ENCODE measurements at places on chromosomes 12 and 14.

DNA sequence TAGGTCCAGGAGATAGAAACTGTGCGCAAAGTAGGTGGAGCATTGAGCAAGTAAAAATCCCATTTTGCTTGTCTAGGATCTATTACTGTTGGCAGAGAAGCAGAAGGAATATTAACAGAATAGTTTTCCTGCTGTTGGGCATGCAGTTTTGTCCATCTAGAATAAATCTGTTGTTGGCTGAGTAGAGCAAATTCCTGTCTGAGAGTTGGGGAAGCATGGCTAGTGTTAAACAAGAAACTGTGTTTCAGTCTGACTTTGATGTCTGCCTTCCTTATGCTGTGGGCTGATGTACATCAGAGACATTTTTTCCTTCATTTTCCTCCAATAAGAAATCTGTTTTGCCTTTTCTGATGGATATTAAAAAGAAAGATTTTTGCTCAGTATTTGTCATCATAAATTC, 98.2 kb downstream of the RAD52 start:
- no peak for DNase-seq

GRCh38 chr12:91044586-91044985, 13.2 kb downstream of the KERA start:
- DNase-seq, result no peak

DNA sequence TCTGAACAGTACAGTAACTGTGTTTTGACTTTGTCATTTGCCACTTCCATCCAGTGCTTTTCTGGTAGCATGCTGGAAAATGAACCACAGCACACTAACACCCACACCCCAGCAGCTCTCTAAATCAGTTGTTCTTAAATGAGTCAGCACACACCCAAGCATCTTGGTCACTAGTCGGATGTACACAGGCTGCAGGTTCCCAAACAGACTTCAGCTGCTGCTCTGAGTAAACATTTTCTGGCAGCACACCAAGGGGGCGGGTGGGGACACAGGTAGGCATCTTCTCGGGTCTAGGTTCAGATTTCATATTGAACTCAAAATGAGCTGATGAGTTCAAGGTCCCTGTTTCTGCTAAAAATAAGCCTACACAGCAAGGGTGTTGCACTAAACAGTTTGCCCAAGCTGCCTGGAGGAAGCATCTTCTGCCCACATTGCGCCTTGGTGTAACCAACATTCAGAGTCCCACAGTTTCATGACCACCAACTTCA, 39.8 kb downstream of the IFNG start:
- DNase-seq, result no peak

DNA sequence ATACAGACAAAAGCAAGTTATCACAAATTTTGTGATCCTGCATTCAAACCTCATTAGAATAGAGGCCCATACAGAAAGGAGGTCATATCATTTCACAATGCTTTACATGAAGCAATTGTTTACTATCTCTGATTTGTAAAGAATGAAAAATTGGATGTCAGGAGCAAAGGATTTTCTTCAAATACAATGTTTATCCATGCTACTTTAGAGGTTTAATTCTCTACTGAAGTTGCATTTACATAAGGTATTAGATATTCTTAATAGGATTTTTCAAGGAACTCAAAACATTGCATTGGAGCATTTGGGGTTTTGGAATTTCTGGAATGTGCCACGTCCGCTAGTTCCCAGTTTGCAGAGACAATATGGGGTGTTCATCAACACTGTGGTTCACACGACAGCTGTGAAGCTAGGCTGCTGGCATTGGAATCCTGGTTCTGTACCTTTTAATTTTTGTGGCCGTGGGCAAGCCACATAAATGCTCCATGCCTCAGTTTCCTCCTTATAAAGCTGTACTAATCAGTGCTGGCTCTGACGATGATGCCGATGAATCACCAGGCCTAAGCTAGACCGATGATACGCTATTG, 174.8 kb downstream of the APAF1 start:
- no peak for DNase-seq

GRCh38 chr12:105222284-105222655, 13.7 kb downstream of the APPL2 start:
- DNase-seq, result no peak

DNA sequence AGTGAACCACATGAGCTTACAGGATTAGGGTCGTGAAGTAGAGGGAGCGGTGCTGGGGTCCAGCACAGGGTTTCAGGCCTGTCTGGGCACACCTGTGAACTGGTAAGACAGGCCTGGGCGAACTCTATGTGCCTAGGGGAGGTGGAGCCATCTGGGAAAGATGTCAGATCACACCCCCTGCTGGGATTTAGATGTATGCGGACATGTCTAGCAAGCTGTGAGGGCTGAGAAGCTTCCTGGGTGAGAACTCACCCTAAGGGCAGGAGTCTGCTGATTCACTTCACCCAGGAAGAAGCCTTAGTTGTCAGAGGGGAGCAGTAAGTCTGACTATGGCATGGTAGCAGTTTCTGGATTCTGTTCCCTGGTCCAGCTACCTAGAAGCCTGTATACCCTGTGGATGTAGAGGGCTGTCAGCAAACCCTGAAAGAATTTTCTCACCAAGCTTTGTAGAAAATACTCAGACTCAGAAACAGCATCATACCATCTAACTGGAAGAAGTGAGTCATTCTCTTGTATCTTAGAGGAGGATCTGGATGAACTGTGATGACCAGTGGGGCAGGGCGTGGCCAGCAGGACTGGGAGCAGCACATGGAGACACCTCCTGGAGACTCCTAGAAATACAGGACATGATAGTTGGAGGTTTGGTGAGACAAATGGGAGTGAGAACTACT, 11.2 kb upstream of the PYGL start:
- DNase-seq, result peak; percentile 11

DNA sequence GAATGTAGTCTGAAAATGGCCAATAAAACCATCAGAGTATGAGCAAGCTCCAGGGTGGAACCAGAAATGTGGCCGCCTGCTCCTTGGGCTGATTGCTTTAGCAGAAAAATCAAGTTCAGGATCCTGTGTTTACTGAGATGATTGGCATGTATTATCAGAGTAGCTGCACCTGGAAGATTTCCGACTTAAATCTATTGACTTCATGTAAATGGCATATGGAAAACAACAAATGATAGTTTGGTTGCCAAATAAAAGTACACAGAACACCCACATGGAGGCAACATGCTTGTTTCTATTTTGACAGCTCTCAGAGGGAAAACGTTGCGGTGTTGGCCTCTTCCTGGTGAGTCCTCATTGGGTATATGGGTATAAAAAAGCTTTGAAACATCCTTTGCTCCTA, 31.3 kb downstream of the SOCS2 start:
- DNase-seq, result no peak

DNA sequence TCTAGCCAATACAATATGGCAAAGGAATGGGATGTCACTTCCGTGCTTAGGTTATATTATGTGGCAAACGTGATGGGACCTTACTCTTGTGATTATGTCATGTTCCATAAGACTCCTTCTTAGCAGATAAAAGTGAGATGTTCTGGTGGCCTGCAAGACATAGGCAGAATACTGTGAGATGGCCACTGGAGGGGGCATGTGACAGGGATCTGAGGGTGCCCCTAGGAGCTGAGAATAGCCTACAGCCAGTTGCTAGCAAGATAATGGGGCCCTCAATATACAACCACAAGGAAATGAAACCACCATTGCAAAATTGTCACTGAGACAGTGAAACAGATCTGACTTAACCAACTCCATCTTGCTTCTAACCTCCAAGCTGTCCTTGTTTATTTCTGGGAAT, 151.4 kb upstream of the SSTR1 start:
- no peak for DNase-seq

DNA sequence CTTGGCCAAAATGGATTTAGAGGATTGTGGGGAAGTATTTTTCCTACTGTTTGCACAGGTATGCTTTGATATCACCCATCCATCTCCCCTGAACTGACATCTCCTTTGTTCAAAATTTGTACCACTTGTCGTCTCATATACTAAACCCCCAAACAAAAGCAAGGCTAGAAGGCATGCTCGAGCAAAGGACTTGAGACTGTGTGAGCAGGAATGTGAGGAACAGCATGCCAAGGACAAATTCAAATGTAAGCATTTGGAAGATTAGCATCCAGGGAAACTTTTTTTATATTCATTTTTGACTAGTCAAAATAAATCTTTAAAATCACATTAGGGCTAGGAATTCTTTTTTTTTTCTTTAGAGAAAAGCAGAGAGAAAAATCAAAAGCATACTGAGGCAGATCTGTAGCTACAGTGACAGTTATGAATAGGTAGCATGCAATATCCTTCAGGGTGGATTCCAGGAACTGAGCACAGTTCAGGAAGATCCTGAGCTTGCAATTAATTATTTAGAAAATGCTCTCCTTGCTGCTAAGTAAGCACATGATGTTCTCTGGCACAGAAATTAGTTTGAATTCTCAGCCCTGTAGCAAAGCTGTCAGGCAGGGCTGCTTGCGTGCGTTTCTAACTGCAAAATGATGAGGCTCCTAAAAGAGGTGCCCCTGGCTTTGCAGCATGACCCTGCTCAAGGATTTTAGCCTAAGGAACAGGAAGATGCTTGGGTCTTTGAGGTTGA, 327.7 kb downstream of the LRIG3 start:
- DNase-seq, result no peak

DNA sequence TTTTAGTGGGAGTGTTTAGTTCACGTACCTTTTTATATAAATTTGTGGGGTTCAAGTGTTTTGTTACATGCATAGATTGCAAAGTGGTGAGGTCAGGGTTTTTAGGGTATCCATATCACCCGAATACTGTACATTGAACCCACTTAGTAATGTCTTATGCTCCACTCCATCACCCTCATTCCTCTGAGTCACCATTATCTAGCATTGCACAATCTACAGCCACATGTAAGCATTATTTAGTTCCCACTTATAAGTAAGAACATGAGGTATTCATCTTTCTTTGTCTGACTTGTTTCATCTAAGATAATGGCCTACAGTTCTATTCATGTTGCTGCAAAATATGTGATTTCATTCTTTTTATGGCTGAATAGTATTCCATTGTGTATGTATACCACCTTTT, 583.7 kb upstream of the LRFN5 start:
- no peak for DNase-seq

DNA sequence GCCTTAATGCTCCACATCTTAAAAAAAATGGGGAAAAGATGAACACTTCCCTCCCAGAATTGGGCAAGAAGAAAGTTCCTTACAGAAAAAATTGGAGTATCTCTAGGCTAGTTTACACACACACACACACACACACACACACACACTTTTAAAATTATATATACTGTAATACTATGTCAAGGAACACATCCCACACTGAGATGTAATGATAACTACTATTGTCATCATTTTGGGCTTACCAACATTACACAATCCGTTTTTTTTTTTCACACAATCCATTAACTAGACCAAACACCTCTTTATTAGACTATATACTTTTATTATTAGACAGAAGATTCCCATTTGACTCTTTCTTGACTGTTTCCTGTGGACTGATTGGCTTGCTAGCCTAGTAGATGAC, 2.5 kb downstream of the LTBR start:
- no peak for DNase-seq

GRCh38 chr12:24139035-24139434, 189.6 kb upstream of the SOX5 start:
- DNase-seq, result no peak

DNA sequence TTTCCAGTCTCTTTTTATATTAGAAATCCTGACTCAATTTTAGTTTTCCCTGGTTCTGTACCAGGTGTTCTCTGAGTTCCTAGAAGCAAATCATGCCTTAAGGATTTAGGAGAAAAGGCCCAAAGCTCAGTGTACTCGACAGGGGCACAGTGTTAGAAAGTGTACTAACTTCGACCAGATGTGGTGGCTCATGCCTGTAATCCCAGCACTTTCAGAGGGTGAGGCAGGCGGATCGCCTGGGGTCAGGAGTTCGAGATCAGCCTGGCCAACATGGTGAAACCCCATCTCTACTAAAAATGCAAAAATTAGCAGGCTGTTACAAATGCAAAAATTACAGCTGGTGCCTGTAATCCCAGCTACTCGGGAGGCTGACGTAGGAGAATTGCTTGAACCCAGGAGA, 12.0 kb downstream of the VEZT start:
- no peak for DNase-seq

DNA sequence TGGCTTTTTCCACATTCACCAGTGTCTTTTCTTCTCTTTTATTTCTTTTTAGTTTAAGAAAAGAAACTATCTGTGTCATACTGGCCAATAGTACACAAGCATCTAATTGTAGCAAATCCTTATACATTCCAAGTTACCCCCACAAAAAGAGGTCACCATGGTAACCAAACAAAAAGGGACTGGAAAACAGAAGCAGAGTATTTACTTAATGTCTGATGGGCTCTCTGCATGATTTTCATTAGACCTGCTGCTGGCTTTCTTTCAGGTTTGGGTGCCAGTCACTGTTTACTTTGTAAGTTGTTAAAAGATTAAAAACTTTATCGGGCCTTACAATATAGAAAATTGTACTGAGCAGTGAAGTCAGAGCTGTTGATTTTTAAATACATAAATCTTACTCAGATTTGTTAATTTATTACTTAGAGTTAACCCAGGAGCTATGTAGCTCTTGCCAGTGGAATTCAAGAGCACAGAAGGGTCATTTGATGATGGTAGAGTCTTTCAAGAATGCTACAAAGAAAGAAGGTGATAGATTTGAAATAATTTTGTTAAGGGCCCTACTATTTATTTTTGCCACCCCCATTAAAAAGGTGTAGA, 123.9 kb downstream of the BRMS1L start:
- peak; percentile 32 for DNase-seq

GRCh38 chr12:92186038-92186470, 40.4 kb upstream of the BTG1 start:
- DNase-seq, result no peak

DNA sequence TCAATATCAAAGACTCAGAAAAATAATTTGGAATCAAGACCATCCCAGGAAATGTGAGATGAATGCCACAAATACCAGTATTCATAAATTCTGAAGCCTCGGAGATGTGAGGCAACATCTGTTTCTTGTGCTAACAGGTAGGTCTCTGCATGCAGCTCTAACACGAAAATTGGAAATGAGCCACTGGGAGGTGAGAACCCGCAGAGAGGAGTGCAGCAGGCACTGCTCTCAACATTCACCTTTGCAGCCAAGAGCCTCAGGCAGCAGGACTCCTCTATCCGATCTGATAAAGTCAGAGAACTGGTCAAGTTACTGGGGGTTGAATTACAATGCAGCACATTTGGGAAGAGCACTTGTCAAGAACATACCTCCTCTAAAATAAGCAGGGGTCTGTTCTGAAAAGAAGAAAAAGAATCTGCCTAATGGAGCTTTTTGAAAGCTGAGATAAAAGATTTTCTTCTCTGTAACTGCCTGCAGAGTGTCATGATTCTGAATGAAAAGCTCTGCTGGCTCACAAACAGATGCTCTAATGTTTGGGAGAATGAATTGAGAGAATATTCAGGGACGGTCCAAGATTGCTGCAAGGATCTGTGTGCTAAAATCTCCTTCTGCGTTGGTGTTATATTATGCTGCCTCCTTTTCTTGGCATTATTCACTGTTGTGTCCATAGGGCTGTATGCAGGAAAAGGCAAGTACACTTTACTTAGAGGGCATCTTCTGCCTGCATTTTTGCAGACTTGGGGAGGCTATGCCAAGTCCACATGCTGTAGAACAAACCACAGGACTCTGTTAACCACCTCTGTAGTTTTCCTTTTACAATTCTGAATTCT, 209.6 kb upstream of the KRR1 start:
- DNase-seq, result no peak

All from NCI-H2081 treated with DMSO at 0.1 percent for 48 hours (cell line).